ENCODE measurements at places on chromosomes 13 and 19. TPM values are rescaled to one million over a fixed set of nuclear protein-coding genes. Genes with fewer than 3 reads are reported as not detected.

DNA sequence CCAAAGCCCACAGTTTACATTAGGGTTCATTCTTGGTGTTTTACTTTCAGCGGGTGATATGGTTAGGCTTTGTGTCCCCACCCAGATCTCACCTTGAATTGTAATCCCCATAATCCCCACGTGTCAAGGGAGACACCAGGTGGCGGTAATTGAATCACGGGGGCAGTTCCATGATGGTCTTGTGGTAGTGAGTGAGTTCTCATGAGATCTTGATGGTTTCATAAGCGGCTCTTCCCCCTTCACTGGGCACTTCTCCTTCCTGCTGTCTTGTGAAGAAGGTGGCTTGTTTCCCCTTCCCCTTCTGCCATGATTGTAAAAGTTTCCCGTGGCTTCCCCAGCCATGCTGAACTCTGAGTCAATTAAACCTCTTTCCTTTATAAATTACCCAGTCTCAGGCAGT lies 12.0 kb downstream of the FPR2 start:
- H3K27me3 ChIP-seq, result no peaks in the 10 kb centered on the region
- no peak overlapping the region for H3K27ac ChIP-seq
- no peak overlapping the region for H3K4me3 ChIP-seq
- H3K36me3 ChIP-seq, result no peaks in the 10 kb centered on the region
- DNase-seq, result no peak
- no peaks in the 10 kb centered on the region for H3K4me1 ChIP-seq

- no peaks in the 10 kb centered on the region for H3K36me3 ChIP-seq
- no peak overlapping the region for H3K4me3 ChIP-seq
- no peak overlapping the region for H3K27ac ChIP-seq
Observed at GRCh38 chr13:66612983-66613382, 617.2 kb downstream of the PCDH9 start.

- no peak overlapping the region for H3K4me3 ChIP-seq
Observed at GRCh38 chr19:49594993-49595818, 4.2 kb downstream of the PRR12 start.

DNA sequence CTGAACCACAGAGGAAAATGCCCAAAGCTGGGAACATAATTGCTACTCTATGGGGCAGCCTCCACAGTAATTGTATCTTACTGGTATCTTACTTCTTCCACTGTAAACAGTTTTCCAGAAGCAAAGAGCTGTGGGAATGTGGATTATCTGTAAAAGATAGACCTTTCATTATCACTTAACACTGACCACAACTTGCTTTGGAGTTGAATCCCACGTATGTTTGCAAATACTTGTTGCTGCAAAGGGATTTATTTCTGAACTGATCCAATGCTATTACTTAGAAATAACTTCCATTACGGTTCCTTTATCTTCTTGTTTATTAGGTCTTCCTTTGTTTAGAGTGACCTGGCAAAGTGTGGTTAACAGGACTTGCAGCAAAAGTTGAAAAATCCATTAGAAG lies 218.1 kb downstream of the KCTD12 start:
- H3K27ac ChIP-seq, result no peak overlapping the region
- no peak for DNase-seq
- no peaks in the 10 kb centered on the region for H3K27me3 ChIP-seq
- H3K36me3 ChIP-seq, result no peaks in the 10 kb centered on the region
- no peaks in the 10 kb centered on the region for H3K4me1 ChIP-seq

DNA sequence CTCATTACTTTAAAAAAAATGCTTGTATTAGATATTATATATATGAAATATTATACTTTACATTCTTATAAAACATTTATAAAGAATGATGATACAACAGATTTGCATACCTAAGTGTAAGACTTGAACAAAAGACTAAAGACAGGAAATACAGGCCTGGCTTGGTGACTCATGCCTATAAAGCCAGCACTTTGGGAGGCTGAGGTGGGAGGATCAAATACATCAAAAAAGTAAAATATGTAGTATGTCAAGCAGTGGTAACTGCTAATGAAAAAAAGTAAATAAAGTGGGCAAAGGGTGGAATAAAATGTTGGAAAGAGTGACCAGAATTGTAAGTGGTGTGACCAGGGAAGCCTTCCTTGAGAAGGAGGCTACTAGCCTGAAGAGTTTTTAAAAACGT lies 133.7 kb downstream of the GGACT start:
- no peak for DNase-seq
- no peaks in the 10 kb centered on the region for H3K4me1 ChIP-seq
- no peak overlapping the region for H3K27ac ChIP-seq

GRCh38 chr13:99374169-99374991 lies 67.2 kb upstream of the GPR183 start:
- H3K27me3 ChIP-seq, result no peaks in the 10 kb centered on the region
- no peak overlapping the region for H3K27ac ChIP-seq
- H3K4me3 ChIP-seq, result no peak overlapping the region
- peaks cover 89% of the 10 kb centered on the region for H3K4me1 ChIP-seq
- no peaks in the 10 kb centered on the region for H3K36me3 ChIP-seq
- DNase-seq, result no peak

GRCh38 chr13:68057836-68058235 lies 827.7 kb upstream of the PCDH9 start:
- no peak overlapping the region for H3K27ac ChIP-seq
- H3K27me3 ChIP-seq, result no peaks in the 10 kb centered on the region
- no peak overlapping the region for H3K4me3 ChIP-seq

The ZNF761 gene
- total RNA-seq, result 8.9 TPM

GRCh38 chr13:96172066-96172465 lies 82.2 kb downstream of the HS6ST3 start:
- no peaks in the 10 kb centered on the region for H3K36me3 ChIP-seq
- H3K4me3 ChIP-seq, result no peak overlapping the region
- no peak for DNase-seq
- H3K27ac ChIP-seq, result no peak overlapping the region
- no peaks in the 10 kb centered on the region for H3K27me3 ChIP-seq

- H3K4me3 ChIP-seq, result peak overlapping the region; percentile 78
- H3K27ac ChIP-seq, result peak overlapping the region; percentile 83
- H3K36me3 ChIP-seq, result no peaks in the 10 kb centered on the region
- peaks cover 10% of the 10 kb centered on the region for H3K4me1 ChIP-seq
Observed at GRCh38 chr13:36344886-36345437, 1.2 kb downstream of the SPART start.

GRCh38 chr13:36789061-36789460 lies 30.0 kb upstream of the RFXAP start:
- no peaks in the 10 kb centered on the region for H3K4me1 ChIP-seq
- H3K27me3 ChIP-seq, result no peaks in the 10 kb centered on the region
- no peak for DNase-seq
- no peak overlapping the region for H3K27ac ChIP-seq

Measured in CD8-positive, alpha-beta memory T cell (primary cell).